ENCODE measurements at places on chromosomes 5 and 9.

DNA sequence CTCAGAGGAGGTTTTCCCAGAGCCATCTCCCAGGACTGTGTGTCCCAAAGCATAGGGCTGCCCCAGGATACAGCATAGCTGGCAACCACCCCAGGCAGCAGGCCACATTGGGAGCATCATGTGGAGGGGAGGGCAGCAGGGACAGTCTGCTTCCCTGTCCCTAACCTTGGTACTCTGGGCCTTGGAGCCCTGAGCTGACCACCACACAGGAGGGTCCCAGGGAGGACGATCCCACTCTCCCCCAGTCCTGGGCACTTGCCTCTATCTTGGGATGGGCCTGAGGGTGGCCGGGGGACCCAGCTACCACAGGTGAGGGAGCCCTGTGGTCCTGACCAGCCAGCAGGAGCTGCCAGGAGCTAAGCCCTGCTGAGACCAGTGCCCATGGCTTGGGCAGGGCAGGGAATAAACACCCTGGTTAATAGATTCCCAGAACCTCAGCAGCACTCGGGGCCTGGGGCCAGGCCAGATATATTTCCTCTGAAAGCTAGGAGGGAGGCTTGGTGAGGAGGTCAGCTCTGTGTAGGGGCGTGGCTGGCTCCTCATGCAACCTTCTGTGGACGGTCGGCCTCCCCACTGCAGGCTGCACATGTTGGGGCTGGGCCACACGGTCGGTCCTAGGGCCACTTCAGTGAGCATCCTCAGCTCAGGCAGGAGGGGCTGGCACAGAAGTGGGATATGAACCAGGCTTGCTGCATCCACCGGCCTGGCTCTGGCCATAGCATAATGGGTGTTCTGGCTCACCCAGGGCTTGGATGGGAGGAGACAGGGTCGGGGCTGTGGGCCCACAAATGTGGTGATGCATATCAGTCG lies 4.2 kb downstream of the NINJ1 start:
- DNase-seq: no peak

GRCh38 chr5:143968071-143968878 lies 156.3 kb downstream of the HMHB1 start:
- DNase-seq: peak; percentile 59

- no peak for DNase-seq
Measured at GRCh38 chr5:67934976-67935375, 280.6 kb upstream of the PIK3R1 start.

DNA sequence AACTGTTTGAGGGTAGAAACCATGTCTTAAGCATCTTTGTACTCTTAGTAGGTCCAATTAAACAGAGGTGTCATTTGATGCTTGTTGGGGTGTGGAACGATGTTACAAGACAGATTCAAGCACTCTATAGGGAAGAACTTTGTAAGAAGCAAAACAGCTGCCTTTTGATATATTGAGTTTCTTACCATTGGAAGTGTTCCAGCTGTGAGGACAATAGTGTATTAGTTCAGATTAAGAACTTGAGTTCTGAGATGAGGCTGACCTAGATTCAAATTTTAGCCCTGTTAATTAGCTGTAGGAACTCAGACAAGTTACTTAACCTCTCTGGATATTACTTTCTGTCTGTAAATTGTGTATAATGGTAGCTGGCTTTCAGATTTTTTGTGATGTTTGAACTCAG lies 19.6 kb upstream of the ZNF462 start:
- no peak for DNase-seq

All from AG08395 (cell line).